NCI-H748 treated with DMSO at 0.1 percent for 48 hours (cell line): ENCODE measurements at places on chromosomes 6 and 20.

GRCh38 chr6:3875486-3875885 lies 26.3 kb downstream of the FAM50B start:
- DNase-seq, result no peak

DNA sequence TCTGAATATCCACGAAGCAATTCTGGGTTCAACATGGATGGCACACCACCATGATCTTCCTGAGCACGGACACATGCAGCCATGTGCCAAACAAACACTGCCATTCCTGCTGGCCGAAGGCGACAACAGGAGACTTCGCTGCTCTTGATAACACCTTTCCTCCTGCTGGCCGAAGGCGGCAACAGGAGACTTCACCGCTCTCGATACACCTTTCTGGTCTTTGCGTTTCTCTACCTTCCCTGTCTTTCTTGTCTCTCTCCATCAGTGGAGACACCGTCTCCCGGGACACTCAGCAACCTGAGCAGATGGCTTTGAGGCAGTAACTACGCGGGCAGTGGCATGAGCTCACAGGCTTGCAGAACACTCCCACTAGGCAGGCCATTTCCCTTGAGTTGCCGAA lies 54.9 kb upstream of the MPC1 start:
- no peak for DNase-seq

- DNase-seq, result peak; percentile 23
Observed at GRCh38 chr20:41318271-41318649, 729 bp upstream of the ZHX3 start.

DNA sequence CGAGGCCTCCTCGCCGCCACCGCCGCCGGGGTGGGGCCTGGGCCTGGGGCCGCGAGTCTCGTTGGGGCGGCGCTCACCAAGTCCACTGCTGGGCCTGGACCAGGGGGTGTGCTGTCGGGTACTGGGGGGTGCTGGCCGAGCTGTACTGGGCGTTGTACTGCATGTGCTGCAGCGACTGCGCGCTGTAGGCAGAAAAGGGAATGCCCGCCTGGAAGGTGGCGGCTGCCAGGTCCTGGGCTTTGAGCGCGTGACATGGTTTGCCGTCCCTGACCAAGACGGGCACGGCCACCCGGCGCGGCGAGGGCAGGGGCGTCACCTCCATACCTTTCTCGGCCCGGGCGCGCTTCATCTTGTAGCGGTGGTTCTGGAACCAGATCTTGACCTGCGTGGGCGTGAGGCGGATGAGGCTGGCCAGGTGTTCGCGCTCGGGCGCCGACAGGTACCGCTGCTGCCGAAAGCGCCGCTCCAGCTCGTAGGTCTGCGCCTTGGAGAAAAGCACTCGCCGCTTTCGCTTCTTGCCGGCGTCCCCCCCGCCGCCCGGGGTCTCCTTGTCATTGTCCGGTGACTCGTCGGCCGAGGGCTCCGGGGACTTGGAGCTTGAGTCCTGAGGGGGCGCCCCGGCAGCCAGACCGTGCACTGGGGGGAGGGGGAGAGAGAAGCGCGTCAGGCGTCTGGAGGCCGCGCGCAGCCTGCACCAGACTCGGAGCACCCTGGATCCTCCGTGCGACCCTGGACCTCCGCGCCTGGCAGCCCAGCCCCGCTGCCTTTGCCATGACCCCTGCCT lies 1.8 kb downstream of the NKX2-2 start:
- no peak for DNase-seq

GRCh38 chr6:81831274-81831673 lies 78.8 kb upstream of the TENT5A start:
- no peak for DNase-seq
